ENCODE measurements at places on chromosomes 12 and 14. TPM values are rescaled to one million over a fixed set of nuclear protein-coding genes. Genes with fewer than 3 reads are reported as not detected.

DNA sequence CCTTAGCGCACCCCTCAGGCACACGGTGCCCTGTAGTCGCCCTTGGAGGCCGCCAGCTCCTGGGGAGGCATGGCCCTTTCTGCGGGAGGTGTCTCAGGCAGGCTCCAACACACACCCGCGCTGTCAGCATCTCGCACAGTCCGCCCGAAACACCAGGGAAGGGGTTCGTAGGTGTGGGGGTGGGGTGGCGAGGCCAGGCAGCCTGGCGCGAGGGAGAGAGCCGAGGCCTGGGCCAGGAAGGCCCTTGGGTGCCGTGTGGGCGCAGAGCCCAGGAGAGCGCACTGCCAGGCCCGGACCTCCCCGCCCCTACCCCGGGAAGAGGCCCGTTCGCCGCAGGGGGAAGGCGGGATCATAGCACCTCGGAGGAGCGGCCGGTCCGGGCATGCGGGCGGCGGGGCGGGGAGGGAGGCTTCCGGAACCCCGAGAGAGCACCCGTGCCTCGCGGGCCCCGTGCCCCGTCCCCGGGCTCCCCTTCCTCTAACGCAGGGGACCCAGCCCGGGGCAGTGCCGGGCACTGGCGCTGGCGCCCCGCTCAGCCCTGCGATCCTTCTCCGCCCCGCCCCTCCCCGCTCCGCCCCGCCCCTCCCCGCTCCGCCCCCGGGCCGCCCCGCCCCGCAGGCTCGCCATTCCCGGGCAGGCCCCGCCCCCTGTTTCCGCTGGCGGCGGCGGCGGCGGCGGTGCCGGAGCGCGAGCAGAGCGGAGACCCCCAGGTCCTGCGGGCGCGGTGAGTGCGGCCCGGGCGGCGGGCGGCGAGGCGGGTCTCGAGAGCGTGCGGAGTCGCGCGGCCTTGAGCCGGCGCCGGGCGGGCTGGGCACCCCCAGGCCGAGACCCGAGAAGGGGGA lies at the start of gene TSPAN9:
TSS of gene TSPAN9 (plus strand) at position 650 of the 842 bp plus-strand sequence. CDS start 123,815 bp downstream, outside the sequence.
- peak; percentile 83 for ATAC-seq

Gene CD63
- 342 TPM for total RNA-seq

- no peak for ATAC-seq
These were observed 3.7 kb downstream of the FBRSL1 start for GRCh38 chr12:132493482-132494178.

Gene PRB3
- total RNA-seq: 0.56 TPM

GRCh38 chr14:93962701-93963601 lies 13.4 kb downstream of the ASB2 start:
- no peak for ATAC-seq

DNA sequence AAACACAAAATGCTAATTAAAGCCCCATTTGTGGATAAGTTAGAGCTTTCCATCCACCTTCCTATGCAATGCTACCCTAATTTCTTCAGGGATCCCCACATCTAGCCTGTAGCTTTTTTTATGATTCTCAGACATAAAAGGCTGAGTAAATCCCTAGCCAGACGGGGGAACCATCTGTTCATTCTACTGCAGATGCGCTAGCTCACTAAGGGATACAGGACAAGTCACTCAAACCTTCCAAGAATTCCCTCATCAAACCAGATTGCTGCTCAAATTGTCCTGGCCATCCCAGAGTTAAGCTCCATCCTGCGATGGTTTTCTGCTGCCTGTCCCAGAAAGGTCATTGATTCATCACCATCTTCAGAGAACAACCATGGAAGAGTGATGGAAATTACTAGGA lies 56.7 kb downstream of the MYRFL start:
- no peak for ATAC-seq

Gene FGFR1OP2
- 27.0 TPM for total RNA-seq

Gene INHBC
- total RNA-seq: 0.25 TPM

DNA sequence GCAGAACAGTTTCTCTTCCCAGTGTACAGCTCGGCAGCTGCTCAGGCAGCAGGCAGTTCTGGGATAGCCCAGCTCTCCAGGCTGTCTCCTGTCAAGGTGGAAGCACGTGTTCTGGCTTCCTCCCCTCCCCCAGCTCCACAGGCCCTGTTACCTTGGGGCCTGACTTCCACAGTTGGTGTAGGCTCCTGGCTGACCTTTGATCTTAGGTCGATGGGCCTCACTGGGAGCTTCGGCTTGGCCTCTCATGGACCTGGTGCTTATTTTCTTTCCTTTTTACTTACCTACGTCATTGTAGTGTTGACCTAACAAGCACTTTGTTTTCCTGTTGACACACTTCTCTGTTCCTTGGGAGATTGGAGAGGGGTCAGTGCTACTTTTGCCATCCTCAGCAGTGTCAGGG lies 17.0 kb downstream of the DLST start:
- ATAC-seq: no peak

GRCh38 chr14:42572032-42572431 lies 965.4 kb downstream of the LRFN5 start:
- ATAC-seq: no peak

- no peak for ATAC-seq
These were observed 209.9 kb downstream of the GALC start for GRCh38 chr14:87783071-87783470.

Gene CEP170B
- total RNA-seq: 6.3 TPM

DNA sequence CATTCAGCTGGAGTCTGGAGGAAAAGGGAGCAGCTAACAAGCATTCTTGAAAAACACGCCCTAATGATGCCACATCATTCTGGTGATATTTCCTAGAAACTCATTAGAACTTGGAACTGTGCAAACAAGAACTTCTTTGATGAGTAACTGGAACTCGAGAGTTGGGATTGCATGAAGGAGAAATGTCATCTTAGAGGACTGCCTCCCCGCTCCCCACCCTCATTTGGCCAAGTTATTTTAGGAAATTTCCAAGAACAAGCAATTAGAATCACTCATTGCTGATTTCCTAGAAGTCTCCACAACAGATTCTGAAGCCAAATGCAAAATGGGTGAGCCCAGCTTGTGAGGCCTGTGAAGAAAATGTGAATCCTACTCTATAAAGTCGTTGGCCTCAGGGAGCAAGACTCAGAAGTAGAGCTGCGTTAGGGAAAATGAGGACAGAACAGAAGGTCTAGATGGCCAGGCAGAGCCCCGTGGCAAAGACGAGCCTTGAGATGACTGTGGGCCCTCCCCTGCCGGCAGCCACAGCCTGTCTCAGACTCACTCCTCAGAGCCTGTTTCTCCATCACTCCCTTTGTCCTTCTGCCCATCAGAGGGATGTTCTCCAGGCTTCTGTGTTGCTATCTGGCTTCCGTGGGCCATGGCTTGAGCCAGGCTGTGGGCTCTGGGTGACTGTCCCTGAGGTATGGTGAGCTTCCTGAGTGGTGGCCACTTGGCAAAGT lies 38.4 kb downstream of the RTL1 start:
- peak; percentile 41 for ATAC-seq

Gene STRN3
- total RNA-seq: 27.9 TPM

DNA sequence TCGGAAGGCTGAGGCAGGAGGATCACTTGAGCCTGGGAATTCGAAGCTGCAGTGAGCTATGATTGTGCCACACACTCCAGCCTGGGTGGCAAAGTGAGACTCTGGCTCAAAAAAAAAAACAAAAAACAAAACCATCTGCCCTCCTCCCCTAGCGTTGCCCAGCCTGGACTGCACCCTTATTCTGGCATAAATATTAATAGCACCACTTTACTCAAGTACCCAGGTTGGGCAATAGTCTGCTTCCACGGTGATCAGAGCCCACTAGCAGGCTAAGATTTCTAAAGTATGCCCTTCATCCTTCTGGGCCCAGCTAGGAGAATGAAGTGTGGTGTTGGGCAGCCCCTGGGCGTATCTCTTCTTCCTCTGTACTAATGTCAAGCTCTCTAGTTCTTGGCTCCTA lies 33.3 kb downstream of the KCTD10 start:
- ATAC-seq: no peak

Gene NKX2-1
- total RNA-seq: not detected

Gene TAS2R43
- total RNA-seq: 1.8 TPM

DNA sequence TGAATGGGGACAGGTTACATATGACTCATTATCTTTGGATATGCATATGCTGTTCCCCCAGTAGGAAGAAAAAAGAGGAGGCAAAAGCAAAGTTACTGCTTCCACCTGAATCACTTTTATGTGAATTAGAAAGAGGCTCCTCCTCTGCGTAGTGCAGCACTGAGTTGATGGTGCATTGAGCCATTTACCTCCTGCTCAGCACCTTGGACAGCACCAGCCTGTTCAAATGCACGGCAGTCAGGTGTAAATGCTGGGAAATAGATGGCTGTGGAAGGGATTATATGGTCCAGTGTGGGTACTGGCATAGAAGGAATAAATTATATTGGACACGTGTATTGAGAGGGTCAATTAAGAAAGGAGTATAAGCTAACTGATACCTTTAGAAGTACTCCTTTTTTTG lies 541.9 kb upstream of the SEL1L start:
- ATAC-seq: peak; percentile 25

- ATAC-seq: peak; percentile 14
These were observed 233.8 kb downstream of the CACNA1C start for GRCh38 chr12:2286461-2287131.

Gene PCED1B
- total RNA-seq: 0.27 TPM

Gene LRIG3
- total RNA-seq: 2.6 TPM

GRCh38 chr12:47362126-47362705 lies 282.5 kb upstream of the AMIGO2 start:
- ATAC-seq: no peak

GRCh38 chr12:991350-992333 lies 619 bp downstream of the ERC1 start:
- ATAC-seq: no peak

Gene GPR84
- 0.32 TPM for total RNA-seq

- ATAC-seq: no peak
These were observed 146.0 kb upstream of the RTL1 start for GRCh38 chr14:101049511-101049910.

DNA sequence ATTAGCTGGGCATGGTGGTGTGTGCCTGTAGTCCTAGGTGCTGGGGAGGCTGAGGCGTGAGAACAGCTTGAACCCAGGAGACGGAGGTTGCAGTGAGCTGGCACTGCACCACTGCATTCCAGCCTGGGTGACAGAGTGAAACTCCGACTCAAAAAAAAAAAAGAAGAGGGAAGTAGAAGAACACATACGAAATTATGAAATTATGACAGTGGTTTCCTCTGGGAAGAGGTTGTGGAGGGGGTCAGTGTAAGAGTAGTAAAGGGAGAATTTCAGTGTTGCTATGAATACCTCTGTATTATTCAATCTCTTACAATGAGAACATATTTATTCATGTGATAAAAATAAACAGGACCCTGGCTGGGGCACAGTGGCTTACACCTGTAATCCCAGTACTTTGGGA lies 24.7 kb upstream of the CSRNP2 start:
- ATAC-seq: no peak

Gene GPR65
- total RNA-seq: 0.46 TPM

DNA sequence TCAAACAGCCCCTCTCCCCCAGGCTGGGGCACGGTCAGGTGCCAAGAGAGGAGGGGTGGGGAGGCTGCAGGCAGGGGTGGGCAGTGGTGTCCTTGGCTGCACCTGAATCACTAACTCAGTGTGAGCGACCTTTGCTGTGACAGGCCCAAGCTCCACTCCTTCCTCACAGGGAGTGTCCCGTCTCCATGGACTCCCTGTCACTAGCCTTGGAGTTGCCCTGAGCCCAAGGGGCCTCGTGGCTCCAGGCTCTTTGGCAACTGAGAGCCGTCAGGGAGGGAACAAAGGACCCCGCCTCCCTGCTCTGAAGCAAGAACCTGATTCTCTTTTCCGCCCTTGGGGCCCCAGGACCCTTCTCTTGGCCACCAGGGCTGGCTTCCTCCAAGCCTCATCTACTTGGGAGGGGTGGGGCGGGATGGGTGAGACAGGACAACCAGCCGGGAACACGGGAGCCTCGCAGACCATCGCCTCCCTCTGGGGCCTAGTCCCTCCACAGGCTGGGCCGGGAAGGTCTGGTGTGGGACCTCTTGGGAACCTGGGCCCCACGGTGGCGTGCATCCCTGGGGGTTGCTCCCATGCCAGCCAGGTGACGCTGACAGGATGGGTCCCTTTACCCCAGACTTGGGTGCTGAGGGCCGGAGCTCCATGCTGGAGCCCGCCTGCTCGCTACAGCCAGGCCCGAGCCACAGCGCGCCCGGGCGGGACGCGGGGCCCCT lies 935 bp upstream of the ADSS1 start:
- no peak for ATAC-seq

Gene PTGER2
- total RNA-seq: 0.25 TPM

DNA sequence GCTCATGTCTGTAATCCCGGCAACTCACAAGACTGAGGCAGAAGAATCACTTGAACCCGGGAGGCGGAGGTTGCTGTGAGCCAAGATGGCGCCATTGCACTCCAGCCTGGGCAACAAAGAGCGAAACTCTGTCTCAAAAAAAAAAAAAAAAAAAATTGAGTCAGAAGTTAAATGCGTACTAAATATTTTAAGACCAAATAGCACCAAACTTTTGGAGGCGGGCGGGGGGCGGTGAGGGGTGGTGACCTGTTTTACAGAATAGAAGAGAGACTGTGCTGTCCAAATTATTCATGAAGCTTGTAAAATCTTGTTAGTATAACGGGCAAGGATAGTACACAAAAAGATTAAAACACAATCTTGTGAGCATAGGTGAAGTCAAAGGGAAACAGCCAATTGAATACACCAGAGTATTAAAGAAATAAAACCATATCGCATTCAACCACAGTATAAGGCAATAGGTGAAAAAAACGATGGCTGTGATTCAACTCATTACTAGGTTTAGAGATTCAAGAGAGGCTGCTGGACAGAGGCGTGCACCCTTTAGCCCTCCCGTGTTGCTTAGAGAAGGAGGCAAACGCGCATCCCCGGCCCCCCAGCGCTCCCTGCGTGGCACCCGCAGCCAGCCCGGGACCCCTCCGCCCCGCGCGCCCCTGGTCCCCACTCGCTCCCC lies 571 bp downstream of the ZNF891 start:
- ATAC-seq: no peak

Gene RPL10L
- not detected for total RNA-seq

DNA sequence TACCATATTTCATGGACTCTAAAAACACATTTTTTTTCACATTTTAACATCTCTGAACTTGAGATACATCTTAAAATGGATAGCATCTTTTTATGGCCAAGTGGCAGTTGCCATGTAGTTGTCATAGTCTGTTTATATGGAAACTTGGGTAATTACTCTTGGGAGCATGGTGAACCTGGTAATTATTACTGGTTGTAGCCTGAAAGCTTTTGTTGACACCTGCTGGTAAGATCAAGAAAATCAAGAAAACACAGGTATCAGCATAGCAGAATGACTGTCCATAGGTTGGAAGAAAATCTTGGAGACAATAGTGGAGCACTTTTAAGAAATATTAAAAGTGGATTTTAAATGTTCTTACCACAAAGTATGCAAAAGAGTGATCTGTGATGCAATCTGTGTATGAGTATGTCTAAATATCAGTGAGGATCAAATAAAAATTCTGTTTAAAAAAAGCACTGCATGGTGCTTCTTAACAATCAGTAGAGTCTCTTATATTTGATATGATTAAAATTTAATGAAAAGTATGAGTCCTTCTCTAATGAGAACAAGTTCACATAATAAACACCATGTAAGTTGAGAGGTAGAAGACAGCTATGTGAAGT lies 44.2 kb downstream of the TTC8 start:
- ATAC-seq: no peak

Gene ELK3
- total RNA-seq: 30.7 TPM

GRCh38 chr12:131366261-131366871 lies 344.5 kb upstream of the SFSWAP start:
- no peak for ATAC-seq

Gene CLEC1B
- not detected for total RNA-seq

- no peak for ATAC-seq
These were observed 354.0 kb downstream of the NRXN3 start for GRCh38 chr14:78524196-78524595.
